ENCODE measurements at places on chromosomes 2 and 18.

DNA sequence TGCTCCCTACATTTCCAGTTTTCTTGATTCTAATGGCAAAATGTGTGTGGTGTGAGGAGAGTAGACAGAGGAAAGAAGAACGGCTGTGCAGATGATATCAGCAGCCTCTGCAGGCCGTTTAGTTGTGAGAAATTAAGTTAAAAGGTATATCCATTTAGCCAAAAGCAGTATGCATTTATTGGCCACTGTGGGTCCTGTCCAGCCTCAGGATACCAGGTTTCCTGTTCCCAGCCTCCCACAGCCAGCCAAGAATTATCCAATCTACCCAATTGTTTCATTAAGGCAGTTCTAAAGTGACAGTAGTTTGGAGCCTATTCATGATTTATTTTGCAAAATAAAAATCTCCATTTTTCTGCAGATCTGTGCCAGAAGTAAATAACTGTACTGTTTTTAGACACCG, 107.5 kb downstream of the TMEM18 start:
- peaks cover 41% of the 10 kb centered on the region for H3K27me3 ChIP-seq
- H3K4me1 ChIP-seq: no peaks in the 10 kb centered on the region
- H3K27ac ChIP-seq: no peak overlapping the region
- H3K4me3 ChIP-seq: no peak overlapping the region
- DNase-seq: no peak

DNA sequence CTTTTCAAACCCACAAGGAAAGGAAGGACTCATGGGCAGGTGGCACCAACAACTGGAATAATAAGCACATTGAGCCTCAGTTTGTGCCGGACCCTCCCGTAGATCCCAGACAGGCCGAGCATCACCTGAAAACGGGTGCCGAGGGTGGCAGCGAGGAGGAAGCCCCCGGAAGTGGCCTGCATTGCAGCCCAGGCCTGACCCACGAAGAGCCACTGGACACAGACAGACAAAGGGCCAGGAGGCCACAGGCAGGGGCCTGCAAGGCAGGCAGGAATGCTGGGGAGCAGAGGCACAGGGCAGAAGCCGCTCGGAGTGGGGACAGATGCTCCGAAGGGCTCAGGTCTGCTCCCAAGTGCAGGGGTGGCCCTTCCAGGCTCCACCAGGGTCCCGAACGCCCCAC, 31.7 kb downstream of the MTERF4 start:
- no peak for DNase-seq
- no peaks in the 10 kb centered on the region for H3K36me3 ChIP-seq

DNA sequence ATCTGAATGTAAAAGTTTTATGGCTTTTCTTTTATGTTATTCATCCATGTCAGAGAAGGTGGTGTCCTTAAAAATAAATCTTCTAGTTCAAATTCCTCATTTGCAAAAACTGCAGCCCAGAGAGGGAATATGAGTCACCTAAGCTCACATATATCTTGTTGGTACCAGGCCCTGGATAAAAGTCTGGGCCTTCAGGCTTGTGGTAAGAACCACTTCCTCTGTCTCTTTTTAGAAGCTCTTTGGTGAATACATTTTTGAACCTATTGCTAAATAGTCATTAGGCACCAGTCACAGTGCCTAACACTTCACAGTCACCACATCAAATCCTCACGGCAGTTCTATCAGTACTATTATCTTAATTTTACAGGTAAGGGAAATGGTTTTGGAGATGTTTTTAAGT, 199.2 kb downstream of the KCNS3 start:
- DNase-seq: no peak
- H3K27ac ChIP-seq: no peak overlapping the region
- H3K4me3 ChIP-seq: no peak overlapping the region
- no peaks in the 10 kb centered on the region for H3K36me3 ChIP-seq
- no peaks in the 10 kb centered on the region for H3K27me3 ChIP-seq

DNA sequence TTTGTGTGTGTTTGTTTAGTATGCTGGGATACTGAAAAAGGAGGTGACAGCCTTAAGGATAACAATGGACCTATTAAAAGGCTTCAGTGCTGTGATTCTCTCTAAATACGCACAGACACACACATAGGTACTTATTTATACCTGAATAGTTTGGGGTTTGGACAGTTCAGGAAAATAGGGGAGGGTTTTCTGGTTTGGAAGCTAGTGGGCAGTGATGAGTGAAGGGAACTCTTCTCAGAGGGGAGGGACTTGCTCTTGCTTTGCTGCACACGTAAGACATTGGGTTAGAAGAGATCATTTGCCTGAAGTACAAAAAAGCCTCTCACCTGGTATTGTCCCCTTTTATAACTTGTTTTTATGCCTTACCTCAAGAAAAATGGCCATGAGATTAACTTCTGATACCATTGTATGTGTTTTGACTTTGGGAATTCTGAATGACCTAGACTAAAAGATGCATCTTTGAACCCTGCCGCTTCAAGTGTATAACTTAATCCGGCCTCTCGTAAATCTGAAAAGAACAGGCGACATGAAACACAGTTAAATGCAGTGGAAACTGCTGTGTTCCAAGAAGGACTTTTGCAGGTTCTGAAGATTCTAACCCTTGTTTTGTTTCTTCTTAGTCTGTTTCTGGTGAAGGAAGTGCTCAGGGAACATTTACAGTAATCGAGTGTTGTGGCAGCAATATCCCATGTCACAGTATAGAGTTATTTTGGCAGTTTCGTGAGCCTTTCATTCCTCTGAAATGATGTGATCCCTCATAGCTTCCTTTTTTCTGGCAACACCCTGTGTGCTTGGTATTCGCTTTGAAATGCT, 2.5 kb downstream of the CRIM1 start:
- no peak overlapping the region for H3K4me3 ChIP-seq
- no peaks in the 10 kb centered on the region for H3K36me3 ChIP-seq
- DNase-seq: no peak

DNA sequence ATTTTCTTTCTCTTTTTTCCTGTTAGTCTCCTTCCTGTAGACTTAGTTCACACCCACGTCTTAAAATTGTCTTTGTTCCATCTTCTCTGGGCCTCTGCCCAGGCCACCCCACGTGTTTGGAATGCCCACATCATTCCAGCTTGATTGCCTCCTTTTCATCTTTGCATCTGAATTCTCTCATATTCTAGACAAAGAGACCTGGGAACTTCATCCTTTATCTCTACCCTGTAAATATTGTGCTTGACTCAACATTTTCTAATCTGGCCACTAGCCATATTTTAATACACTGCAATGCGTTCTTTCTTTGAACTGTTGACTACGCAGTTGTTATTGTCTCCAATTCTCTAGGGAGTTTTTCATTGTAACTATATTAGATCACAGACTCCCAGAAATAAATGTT, 187.5 kb upstream of the NRXN1 start:
- H3K4me3 ChIP-seq: no peak overlapping the region
- no peaks in the 10 kb centered on the region for H3K4me1 ChIP-seq
- no peak overlapping the region for H3K27ac ChIP-seq

GRCh38 chr2:122023059-122023864, 267.8 kb downstream of the TSN start:
- no peak overlapping the region for H3K4me3 ChIP-seq
- no peak overlapping the region for H3K27ac ChIP-seq
- H3K36me3 ChIP-seq: no peaks in the 10 kb centered on the region
- no peaks in the 10 kb centered on the region for H3K4me1 ChIP-seq
- no peak for DNase-seq

DNA sequence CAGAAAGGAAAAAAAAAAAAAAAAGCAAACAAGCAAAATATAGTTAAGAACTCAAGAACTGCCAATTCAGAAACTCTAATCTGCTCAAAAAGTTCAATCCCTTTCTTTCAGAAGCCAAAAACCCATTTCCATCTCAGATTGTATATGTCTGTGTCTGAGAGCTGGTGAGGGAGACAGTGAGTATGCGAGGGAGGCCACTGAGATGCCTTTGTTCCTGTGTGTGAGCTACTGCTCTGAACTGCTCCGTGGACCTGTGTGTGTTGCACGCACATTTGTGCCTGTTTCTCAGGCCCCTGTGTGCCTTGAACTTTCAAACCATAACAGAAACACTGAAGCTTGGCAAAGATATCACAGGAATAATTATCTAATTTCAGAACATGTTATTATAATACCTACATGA, 2.5 kb upstream of the PKDCC start:
- no peak overlapping the region for H3K27ac ChIP-seq
- H3K4me1 ChIP-seq: peaks cover 14% of the 10 kb centered on the region
- no peak overlapping the region for H3K4me3 ChIP-seq

GRCh38 chr2:53964257-53964952, 6.4 kb downstream of the PSME4 start:
- H3K36me3 ChIP-seq: peaks cover 7% of the 10 kb centered on the region
- no peak for DNase-seq
- no peak overlapping the region for H3K27ac ChIP-seq
- no peaks in the 10 kb centered on the region for H3K27me3 ChIP-seq

DNA sequence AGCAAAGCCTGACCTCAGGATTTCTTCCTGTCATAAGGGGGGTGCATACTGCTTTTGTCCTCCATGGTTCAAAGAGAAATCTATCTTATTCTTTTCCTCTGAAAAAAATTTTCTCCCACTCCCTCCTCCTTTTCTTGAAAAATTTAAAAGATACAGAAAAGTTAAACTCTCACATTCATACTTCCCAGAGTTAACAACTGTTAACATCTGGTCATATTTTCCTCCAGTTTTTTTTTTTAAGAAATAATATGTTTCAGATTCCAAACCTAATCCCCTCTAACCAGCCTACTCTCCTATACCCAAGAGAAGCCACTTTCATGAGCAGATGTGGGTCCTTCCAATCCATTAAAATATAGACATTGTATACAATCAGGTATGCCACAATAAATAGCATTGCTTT, 378.9 kb upstream of the HNRNPA3 start:
- H3K27me3 ChIP-seq: no peaks in the 10 kb centered on the region
- DNase-seq: no peak
- no peak overlapping the region for H3K4me3 ChIP-seq
- H3K4me1 ChIP-seq: no peaks in the 10 kb centered on the region

GRCh38 chr2:41826921-41827320, 220.9 kb upstream of the PKDCC start:
- H3K4me1 ChIP-seq: no peaks in the 10 kb centered on the region
- H3K36me3 ChIP-seq: no peaks in the 10 kb centered on the region
- DNase-seq: no peak
- H3K27me3 ChIP-seq: no peaks in the 10 kb centered on the region
- no peak overlapping the region for H3K27ac ChIP-seq

- no peaks in the 10 kb centered on the region for H3K36me3 ChIP-seq
- H3K27me3 ChIP-seq: no peaks in the 10 kb centered on the region
- DNase-seq: no peak
- H3K4me3 ChIP-seq: no peak overlapping the region
These were observed 111.7 kb downstream of the ANKRD44 start for GRCh38 chr2:197198890-197199289.

GRCh38 chr2:68357605-68358337, 7.3 kb upstream of the PLEK start:
- H3K27me3 ChIP-seq: no peaks in the 10 kb centered on the region
- H3K36me3 ChIP-seq: no peaks in the 10 kb centered on the region
- H3K27ac ChIP-seq: no peak overlapping the region
- no peak overlapping the region for H3K4me3 ChIP-seq
- peak; percentile 67 for DNase-seq

DNA sequence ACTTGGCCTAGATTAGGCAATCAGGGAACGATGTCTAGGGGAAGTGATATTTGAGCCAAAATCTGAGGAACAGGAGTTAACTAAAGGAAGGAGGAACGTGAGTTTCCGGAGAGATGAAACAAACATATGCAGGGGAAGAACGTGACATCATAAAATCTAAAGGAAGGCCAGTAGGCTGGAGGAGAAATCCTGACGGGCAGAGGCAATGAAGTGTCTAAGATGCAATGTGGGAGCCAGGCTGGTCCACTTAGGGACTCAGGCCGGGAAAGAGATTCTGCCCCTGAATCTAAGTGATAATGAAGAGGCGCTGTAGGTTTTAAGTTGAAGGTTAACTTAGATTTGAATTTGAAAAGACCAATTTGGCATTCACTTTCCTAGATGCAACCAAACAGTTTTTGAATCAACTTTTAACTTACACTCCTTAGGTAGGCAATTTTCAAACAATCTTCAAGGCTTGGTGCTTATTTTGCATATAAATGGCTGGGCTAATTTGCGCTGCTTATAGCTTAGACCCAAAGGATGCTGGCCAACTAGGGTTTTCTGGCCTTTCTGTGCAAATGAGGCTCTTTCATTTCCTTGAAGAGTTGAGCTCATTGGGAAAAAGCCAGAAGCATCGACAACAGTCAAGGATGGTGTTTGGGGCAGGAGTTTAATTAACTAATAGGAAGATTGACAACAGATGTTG, 221.7 kb downstream of the SOX11 start:
- no peak for DNase-seq
- H3K27me3 ChIP-seq: no peaks in the 10 kb centered on the region
- no peaks in the 10 kb centered on the region for H3K36me3 ChIP-seq
- H3K4me3 ChIP-seq: no peak overlapping the region
- H3K27ac ChIP-seq: no peak overlapping the region

DNA sequence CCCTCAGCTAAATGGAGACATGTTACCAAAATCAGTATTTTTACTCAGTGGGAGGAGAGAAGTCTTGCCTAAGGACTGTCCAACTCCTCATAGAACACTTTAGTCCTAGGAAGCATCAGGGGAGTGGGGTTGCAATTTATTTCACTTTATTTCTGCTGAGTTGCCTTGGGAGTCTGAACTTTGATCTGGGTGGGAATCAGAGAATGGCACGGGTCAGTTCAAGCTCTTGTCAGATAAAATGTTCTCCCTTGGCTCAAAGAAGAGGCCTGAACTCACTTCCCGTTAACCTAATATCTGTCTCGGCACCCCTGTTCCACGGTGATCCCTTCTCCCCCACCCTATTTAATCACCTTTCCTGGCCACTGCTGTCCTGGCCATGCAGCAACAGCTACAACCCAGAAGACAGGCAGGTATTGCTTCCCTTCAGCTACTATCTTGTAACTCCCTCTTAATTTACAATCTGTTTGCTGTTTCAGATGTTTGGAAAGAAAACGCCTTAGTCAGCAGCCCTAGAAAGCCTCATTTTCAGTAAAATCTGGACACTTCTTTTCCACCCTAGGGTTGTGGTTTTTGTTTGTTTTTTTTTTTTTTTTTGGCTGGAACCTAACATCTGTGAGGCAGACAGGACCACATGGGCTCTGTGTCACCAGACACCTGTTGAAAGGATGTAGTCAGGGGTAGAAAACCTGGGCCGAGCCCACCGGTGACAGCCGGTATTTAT, 52.5 kb downstream of the SERTAD2 start:
- no peaks in the 10 kb centered on the region for H3K27me3 ChIP-seq
- H3K4me3 ChIP-seq: no peak overlapping the region
- no peak overlapping the region for H3K27ac ChIP-seq
- no peak for DNase-seq
- H3K4me1 ChIP-seq: peaks cover 10% of the 10 kb centered on the region
